Activated CD8-positive, alpha-beta memory T cell treated with anti-CD3 and anti-CD28 coated beads, Interleukin-2, amount 10 ng/mL, durations not matched to agents 7 days and 5 days (primary cell): ENCODE measurements at places on chromosomes 2 and 18.

GRCh38 chr2:12928197-12928774, 211.6 kb downstream of the TRIB2 start:
- no peak for DNase-seq

GRCh38 chr18:39846265-39846664, 2108.8 kb upstream of the PIK3C3 start:
- no peak for DNase-seq

GRCh38 chr2:46066116-46066515, 231.1 kb upstream of the EPAS1 start:
- no peak for DNase-seq

DNA sequence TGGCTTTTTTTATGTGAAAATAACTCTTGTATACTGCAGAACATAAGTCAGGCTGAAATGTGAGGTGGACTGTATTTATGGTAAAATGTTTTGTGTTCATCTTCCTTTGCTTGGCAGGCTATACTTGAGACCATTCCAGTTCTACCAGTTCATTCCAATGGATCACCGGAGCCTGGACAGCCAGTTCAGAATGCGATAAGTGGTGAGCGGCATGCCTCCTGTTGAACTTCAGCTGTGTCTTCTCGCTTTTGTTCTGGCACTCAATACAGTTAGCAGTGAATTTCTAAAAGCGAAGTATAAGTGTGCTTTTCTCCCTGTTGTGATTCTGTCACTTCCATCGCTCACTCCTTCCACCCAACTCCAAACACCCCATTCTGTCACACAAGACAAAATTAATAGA, 138.5 kb downstream of the ARHGAP28 start:
- DNase-seq: no peak

DNA sequence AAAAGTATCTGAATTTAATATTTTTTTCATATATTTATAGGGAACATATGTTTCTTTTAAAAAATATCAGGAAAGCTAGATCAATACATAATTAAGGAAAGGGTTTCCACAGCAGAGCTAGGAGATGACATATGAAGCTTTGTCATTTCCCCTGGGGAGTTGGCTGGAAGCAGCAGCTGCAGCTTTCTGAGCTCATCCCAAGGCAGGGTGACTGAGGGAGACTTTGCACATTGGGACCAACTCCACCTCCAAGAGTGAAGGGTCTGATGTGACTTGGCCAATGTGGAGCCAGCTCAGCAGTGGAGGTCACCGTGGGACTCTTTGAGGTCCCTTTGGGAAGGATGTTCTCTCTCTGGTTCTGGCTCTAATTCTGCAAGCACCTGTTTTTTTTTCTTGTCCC, 315.1 kb downstream of the RDH14 start:
- DNase-seq: no peak

DNA sequence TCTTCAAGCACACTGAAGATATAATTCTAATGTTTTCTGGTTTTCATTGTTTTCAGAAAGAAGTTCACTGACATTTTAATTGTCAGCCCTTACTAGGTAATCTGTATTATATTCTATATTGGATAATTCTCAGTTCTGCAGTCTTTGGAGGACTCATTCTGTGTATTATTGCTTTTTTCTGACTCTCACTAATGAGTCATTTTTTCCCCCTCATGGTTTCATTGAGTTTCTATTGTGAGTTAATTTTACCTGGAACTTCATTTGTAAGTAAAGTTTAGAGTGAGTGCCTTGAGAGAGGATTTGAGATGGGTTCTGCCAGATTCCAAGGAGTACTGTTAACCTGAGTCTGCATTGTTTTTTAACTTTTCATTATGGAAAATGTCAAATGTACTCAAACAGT, 90.4 kb upstream of the LYPD1 start:
- no peak for DNase-seq

DNA sequence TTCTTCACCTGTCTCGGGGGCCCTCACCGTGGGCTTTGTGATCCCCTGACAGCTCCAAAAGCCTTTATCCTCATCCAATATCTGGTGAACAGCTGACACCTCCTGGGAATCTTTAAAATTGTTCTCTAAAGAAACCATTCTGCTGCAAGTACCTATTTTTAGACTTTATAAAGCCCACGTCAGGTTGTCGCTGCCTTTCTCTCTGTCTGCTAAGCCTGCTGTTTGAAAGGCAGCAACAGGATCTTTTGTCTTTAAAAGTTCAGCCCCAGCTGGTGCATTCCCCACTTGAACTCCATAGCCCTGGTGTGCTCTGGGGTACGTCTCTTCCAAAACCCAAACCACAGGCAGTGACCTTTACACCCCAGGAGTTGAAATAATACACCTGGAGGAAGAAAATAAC, 145.0 kb downstream of the NEDD4L start:
- no peak for DNase-seq

- DNase-seq: no peak
These were observed 1537.5 kb upstream of the PIK3C3 start for GRCh38 chr18:40417501-40417900.

GRCh38 chr2:164593541-164593940, 27.7 kb downstream of the GRB14 start:
- DNase-seq: no peak

DNA sequence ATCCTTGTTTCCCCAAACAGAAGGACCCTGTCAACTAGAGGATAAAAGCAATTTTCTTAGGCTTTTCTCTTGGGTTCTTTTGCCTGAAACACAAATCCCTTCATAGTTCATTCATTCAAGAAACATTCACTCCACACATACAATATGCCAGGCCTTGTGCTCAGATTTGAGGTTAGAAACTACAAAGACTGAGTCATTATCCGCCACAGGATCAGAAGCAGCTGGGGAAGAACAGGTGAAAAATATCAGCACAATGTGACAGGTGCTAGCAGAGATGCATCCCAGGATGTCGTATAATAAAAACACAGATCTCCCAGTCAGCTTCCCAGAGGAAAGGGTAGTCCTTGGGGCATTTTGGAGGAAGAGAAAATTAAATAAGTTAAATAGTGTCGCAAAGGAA, 172.4 kb downstream of the LRATD1 start:
- no peak for DNase-seq
